ENCODE measurements at places on chromosomes 6 and 20.

DNA sequence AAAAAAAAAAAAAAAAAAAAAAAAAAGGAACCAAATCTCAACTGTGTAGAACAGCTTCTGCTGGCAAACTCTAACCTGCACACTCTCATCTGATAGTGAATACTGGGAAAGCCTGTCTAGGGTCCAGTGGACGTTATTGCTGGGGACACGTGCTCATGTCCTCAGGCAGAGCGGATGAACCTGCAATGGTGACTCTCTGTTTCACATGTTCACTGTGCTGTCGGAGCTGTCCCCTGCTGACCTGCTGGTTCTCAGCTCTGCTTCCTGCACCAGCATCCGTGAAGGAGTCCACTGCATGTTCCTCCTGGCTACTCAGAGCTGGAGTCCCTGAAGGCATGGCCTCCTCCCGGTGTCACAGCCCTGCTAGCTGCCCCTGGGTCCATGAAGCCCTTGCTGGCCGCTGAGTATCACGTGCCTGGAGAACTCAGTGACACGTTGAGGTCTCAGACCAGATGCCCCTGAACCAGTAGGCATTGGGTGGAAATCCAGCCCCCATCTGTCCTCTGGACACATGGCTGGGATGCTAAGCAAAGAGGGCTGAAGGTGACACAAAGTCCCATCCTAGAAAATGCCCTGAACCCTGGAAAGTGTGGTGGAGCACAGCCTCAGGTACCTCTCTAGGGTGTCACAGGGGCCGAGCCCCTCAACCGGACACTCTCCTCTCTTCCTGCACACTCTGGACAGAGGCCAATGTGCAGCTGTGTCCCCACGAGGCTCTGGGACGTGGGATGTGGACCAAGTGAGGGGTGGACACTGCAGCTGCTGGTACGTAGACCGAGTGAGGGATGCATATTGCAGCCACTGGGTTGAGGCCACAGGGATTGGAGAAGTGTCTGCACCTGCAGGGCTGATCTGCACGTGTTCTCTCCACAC is 54.9 kb upstream of the FRMD1 start:
- no peak for DNase-seq

- DNase-seq = no peak
Observed at GRCh38 chr6:46128476-46128875, 1.3 kb upstream of the ENPP4 start.

DNA sequence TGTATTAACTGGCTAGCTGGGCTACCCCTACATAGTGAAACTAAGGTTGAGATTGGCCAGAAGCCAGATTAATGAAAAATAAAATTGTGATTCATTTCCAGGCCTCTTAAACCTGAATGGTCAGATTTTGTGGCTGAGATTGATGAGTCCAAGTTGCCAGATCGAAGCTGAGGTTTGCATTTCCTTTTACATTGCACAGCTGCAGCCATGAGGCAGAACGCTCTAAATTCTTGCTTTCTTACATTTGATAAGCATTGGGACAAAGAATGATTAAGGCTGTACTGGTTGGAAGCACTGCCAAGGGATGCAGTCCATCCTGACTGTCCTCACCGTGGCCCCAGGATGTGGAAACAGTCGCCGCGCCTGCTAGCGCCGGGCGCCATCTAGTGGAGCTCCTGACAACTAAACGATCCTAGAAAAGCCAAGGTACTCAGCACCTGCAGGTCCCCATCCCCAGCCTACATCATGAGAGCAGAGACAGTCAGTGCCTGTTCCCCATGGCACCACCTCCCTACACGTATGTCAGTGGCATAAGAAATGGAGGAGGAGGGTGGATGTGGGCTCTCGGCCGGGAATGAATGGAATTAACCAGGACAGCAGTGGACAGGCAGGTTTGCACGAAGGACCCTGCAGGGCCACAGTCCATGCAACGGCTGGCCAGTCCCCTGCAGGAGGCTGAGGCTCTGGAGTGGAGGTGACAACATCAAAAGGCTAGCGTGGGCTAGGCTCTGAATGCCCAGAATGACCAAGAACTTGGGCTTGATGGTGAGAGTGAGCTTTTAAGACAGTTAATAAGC is 19.0 kb downstream of the PXDC1 start:
- peak; percentile 45 for DNase-seq

DNA sequence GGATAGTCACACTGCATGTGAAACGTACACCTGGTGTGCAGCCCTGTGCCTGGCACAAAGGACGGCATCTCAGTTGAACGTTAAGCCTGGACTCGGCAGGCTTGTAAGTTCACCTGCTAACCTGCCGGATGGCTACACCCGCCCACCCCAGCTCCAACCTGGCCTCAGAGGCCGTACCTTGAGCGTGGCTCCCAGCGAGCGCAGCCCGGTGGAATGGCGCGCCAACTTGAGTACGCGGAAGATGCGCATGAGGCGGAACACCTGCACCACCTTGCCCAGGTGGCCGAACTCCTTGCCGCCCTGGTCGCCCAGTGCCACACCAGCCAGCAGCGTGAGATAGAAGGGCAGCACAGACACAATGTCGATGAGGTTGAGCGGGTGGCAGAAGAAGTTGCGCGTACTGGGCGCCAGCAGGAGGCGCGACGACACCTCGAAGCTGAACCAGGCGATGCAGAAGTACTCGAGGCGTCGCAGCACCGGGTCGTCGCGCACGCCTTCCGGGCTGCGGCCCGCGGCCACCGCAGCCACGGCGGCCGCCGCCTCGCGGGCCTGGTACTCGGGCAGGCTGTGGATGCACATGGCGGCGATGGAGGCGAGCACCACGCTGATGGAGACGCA is 3.3 kb downstream of the KCNS1 start:
- no peak for DNase-seq

DNA sequence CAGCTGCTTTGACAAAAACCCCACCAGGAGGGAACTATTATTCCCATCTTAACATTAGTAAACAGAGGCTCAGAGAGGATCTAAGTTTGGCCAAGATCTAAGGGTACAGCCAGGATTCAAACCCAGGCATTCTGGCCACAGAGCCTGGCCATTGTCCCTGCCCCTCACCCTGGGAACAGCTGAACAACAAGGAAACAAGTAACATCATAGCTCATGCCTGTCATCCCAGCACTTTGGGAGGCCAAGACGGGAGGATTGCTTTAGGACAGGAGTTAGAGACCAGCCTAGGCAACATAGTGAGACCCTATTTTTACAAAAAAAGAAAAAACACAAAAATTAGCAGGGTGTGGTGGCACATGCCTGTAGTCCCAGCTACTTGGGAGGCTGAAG is 27.5 kb downstream of the TOX2 start:
- no peak for DNase-seq

DNA sequence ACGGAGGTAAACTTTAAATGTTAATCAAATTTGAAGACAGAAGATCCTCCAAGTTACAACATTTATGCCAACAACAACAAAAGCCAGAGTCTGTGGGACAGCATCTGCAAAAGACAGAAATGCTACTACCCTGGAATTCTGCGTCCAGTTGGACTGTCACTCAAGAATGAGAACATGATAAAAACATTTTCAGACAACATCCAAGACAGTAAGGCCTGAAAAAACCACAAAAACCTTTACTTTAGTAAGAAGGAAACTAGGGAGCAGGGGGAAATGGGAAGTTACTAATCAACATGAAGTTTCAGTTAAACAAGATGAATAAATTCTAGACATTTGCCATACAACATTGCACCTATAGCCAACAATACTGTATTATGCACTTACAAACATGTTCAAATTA is 77.6 kb downstream of the MLIP start:
- no peak for DNase-seq

DNA sequence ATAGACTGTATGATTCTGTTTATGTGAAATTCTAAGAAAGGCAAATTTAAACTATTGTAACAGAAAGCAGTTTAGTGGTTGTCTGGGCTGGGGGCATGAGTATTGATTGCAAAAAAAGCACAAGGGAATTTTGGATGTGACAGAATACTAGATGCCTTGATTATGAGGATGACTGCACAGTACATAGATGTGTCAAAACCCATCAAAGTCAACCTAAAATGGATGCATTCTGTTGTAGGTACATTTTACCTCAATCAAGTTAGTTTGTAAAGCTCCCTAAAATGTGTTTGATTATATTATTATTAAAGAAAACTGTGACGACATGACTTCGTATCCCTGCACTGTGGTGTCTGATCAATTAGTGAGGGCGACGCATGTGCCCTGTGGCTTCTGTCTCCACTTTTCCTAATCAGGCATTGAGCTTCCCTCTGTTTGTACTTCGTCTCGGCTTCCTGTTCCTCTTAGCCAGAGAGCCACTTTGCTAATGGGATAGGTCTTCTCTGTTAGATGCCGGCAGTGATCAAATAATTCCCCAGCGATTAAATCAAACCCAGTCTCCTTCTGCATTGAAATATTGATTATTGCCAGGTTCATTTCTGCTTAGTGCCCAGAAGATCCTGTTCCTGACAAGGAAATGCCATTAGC is 118.3 kb upstream of the GGTLC1 start:
- DNase-seq = no peak

Data from stimulated activated CD8-positive, alpha-beta memory T cell treated with anti-CD3 and anti-CD28 coated beads, Interleukin-4, amount 100 ng/mL, for 1 hour (primary cell).